Activated T-helper 1 cell treated with anti-CD3 and anti-CD28 coated beads, Interleukin-2, amount 50 U/mL, for 16 hours (primary cell): ENCODE measurements at places on chromosomes 1 and 21.
A peak's percentile ranks its signal among the peaks of the same experiment; 100 is the strongest.

- no peak for DNase-seq
These were observed 76.5 kb downstream of the ACTL8 start for GRCh38 chr1:17831597-17831996.

DNA sequence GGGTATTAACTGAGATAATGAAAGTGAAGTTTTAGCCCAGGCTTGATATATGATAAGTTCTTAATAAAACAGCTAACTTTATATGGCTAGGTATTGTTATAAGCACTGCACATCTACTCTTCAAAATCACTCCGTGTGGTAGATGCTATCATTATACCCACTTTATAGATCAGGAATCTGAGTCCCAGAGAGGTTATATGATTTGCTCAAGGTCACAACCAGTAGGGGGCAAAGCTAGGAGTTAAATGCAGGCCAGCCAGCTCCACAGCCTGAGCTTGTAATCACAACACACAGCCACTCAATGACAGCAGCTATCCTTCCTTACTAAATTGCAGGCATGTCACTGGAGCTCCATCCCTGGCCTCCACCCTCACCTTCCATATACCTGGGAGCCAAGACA, 115.8 kb downstream of the CAPN8 start:
- DNase-seq = no peak

GRCh38 chr1:156281281-156281680, 1.3 kb downstream of the SMG5 start:
- peak; percentile 11 for DNase-seq

DNA sequence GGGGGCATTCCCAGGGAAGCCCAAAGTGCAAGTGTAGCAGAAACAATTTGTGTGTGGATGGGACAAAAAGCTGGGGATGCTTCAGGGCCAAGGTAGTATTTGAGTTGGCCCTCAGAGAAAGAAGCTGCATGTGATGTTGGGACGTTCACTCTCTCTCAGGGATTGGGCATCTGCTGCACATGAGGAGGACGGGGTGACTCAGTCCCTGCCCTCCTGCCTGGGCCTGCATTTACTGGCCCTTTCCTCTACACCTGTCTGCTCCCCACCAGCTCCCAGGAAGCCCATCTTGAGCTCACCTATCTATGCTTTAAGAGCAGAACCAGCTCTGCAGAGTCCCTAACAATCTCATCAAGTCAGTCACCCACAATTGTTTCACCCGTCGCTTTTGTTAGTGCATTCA, 23.5 kb upstream of the MPZL1 start:
- no peak for DNase-seq

GRCh38 chr1:203136409-203137042, 9.0 kb downstream of the ADORA1 start:
- no peak for DNase-seq

DNA sequence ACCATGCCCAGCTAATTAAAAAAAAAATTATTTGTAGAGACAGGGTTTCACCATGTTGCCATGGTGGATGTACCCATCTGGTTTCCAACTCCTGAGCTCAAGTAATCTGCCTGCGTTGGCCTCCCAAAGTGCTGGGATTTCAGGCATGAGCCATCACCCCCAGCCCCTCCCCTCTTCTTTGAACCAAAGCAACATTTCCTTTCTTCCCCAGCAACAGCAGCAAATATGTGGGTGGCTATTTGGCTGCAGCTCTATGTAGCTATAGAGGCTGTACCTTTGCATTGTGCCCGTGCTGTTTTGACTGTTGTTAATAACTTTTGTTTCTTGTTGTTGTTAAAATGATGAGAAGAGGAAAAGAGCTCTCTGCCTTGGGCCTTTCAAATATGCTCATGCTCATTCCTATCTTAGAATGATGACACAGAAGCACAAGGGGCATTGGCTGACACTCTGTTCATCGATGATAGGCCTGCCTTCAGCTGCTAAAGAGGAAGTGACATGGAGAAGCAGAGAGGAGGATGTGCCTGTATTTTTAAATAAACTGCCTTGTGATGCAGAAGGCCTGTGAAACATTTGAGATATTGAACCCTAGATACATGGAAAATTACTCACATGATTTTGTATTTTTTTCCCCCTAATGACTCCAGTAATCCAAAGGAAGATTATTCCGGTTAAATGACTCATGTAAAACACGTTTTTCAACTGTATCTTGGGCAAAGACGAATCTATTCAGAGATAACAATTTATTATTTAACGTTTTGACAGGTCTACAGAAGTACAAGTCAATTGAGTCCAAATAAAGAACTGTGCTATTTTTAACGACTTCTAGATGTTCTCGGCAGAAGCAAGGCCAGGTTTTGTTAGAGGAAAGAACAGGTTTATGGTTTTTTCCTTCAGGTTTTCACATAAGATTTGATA, 20.5 kb upstream of the XPR1 start:
- DNase-seq = no peak

DNA sequence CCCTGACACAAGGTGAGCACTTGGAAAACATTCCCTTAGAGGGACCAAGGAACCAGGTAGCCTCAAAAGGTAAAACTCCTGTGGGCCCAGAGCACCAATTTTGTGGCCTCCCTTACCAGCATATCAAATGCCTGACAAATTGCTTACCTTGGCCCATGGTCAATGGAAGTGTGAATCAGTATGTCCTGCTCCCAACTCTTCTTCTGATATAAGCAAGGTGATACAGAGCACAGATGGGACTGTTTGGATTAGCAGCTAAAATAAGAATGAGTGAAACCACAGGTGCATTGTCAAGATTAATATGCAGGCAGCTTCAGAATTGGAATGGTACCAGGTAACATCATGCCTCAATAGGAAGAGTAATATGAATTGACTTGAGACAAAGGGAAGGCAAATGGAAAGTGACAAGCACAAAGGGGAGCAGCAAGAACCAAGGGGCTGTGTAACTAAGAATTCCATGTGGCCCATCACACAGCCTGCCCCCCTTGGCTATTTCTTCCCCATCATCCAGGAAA, 156.8 kb upstream of the KCND3 start:
- DNase-seq = no peak

GRCh38 chr1:83500987-83501591, 497.8 kb downstream of the TTLL7 start:
- no peak for DNase-seq

DNA sequence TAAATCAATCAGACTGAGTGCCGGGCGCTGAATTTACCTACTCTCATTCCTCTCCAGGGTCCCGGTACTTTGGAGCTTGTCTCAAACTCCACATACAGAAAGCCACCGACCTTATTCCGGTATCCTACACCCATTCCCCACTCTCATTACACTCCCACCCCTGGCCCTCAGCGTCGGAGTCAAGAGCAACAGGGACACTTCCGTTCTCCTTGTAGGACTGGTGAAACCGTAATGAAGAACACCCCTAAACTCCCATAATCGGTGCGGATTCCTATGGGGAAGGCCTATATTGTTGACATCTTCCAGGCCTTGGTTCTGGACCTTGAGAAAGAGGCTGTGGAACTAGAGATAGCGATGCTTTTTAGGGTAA, 798 bp downstream of the ZBED6 start:
- DNase-seq = no peak

DNA sequence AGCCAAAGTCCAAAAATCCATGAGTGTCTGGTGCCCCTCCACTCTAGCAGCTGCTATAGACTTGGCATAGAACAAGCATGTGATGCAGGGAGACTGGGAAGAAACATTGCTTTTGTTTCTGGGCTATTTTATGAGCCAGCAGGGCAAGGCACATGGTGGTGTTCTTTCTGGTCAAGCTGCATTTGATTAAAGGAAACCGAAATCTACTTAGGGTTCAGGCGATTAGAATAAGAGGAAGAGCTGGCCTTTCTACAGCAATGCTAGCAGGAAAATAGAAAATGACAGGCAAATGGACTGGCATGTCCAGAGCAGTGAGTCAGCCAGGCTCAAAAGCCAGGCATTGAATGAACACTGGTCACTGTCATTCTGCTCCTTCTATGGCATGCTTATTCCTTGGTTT, 28.5 kb upstream of the ARHGAP29 start:
- no peak for DNase-seq

- DNase-seq = no peak
These were observed 5.5 kb downstream of the PKP1 start for GRCh38 chr1:201288765-201289164.

DNA sequence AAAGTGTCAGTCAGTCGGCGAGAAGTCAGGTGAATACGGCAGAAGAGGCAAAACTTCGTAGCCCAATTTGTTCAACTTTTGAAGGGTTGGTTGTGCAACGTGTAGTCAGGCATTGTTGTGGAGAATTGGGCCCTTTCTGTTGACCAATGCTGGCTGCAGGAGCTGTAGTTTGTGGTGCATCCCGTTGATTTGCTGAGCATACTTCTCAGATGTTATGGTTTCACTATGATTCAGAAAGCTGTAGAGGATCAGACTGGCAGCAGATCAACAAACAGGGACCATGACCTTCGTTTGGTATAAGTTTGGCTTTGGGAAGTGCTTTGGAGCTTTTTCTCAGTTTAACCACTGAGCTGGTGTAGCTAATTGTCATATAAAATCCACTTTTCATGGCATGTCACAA, 190.2 kb upstream of the ADAMTS5 start:
- DNase-seq = no peak

DNA sequence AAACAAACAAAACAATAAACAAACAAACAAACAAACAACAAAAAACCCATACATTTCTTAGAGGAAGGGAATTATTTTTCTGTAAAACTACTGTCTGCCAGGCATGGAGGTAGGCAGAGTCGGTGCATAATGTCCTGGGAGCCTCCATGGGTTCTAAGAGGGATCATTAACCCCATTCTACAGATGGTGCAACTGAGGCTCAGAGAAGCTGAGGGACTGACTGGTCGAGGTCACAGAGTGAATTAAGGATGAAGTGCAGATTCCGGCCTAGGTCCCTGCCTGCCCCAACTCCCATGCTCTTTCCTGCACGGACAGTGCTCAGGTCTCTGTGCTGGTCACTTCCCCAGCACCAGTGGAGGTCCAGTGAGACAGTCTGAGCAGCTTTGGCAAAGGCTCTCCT, 15.8 kb upstream of the WNT4 start:
- no peak for DNase-seq

- DNase-seq = peak; percentile 41
These were observed 4.6 kb downstream of the IFFO2 start for GRCh38 chr1:18951818-18952391.

DNA sequence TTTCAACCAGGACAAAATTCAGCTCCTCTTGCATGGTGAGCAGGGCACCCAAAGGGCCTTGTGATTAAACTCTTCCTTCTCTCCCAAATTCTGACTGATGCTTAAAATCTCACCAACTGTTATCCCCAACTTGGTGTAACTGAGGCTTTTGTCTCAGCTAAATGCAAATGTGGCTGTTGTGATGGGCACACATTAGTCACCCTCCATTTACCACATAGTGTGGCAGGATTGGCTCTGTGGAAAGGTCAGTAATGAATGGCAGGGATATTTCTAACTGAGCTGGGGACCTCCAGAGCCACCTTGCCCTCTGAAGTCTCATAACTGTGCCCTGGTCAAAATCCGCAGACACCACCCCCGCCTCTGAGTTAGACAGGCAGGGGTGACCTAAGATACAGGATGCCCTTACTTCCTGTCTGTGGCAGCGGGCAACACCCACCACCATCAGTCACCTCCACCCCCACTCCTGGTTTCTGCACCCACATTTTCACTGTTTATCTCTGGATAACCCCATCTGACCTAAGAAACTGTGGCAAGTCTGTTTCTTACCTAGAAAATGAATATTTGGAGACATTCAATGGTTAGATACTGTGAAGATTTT, 25.4 kb upstream of the RGS16 start:
- DNase-seq = peak; percentile 36

- DNase-seq = no peak
These were observed 5.8 kb downstream of the PCNX2 start for GRCh38 chr1:233289676-233290075.

- DNase-seq = no peak
These were observed 177.1 kb downstream of the NEGR1 start for GRCh38 chr1:72105201-72105600.

GRCh38 chr1:247294282-247294681, 37.4 kb downstream of the ZNF496 start:
- DNase-seq = no peak

DNA sequence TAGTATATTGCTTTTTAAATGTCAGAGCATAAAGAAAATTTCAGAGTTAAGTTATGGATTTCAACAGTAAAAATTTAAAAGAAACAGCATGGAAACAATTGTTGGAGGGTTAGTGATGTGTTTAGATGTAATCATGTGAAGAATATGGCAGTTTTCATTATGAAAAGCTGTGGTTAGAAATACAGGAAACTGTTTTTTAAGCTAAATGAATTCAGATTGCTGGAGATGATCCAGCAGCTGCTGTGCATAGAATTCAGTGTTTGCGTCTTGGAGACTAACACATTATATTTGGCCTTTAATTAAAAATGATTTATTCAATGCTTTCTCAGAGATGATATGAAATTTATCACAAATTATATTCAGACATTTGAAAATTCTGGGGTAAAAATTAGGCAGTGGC, 273.6 kb upstream of the LRRC7 start:
- no peak for DNase-seq
